ENCODE measurements at places on chromosomes 7 and 10.

- no peak for DNase-seq
These were observed 30.1 kb downstream of the SEMA3D start for GRCh38 chr7:85156661-85157208.

GRCh38 chr7:9937944-9938631, 1035.6 kb upstream of the PHF14 start:
- DNase-seq: no peak

DNA sequence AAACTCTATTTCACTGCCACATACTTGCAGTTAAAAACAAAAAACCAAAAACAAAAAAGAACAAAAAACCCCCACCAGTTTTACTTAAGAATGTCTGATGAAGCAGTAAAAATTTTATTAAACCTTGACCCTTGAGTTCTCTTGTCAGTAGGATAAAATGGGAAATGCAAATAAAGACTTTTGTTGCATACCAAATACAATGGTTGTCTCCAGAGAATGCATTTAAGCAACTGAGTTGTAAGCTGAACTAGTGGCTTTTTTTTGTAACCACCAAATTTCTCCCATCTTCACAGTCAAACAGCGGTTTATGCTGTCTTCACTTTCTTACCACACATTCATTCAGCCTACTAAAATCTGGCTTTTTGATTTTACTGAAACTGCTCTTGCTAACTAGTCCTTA, 3.1 kb downstream of the SYPL1 start:
- DNase-seq: no peak

GRCh38 chr7:45699726-45700390, 125.7 kb downstream of the ADCY1 start:
- no peak for DNase-seq

GRCh38 chr7:80608336-80608735, 30.1 kb upstream of the CD36 start:
- DNase-seq: no peak
